Stimulated activated CD4-positive, alpha-beta T cell treated with anti-CD3 and anti-CD28 coated beads, Interleukin-1b, Interleukin-23, amount 100 ng/mL, for 1 hour (primary cell): ENCODE measurements at places on chromosomes 6 and 20.

- no peak for DNase-seq
Observed at GRCh38 chr20:3896853-3897583, 7.8 kb downstream of the PANK2 start.

DNA sequence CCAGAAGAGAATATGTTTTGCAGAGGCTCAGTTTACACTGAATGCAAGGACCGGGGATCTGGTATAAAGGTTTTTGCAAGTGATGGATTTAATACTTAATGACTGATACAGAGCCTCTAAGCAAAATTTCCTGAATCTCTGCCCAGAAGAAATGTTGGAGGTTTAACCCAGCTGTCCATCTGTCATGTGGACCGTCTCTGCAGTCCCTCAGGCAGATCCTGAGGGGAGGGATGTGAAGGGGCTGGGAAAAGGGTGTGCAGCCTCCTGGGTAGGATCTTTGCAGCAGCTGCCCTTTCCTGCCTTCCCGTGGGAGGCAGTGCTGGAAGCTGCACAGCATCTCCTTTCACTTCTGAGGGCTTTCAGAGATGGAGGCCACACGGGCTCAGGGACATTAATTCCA lies 207.0 kb downstream of the SLC24A3 start:
- DNase-seq: no peak

- no peak for DNase-seq
Observed at GRCh38 chr6:13331516-13332348, 3.4 kb upstream of the TBC1D7 start.

- no peak for DNase-seq
Observed at GRCh38 chr6:96304997-96305396, 216.6 kb upstream of the UFL1 start.

DNA sequence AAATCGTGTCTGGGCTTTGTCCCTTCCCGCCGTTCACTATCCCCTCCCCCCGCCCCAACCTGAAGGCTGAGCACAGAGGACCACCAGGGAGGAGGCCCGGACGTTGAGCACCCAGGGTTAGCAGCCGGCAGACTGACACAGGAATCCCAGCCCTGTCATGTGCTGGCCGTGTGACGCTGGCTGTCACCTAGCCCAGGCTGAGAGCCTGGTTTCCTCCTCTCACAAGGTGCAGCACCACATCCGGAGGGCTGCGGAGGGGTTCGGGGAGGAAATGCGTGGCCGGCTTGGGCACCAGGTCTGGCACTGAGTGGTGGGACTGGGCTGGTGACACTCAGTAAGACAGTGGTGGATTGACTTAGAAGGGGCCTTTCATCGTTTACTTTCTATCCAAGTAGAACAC lies 4.6 kb upstream of the LSM14B start:
- DNase-seq: no peak

GRCh38 chr6:113103634-113104361 lies 753.3 kb upstream of the MARCKS start:
- no peak for DNase-seq

DNA sequence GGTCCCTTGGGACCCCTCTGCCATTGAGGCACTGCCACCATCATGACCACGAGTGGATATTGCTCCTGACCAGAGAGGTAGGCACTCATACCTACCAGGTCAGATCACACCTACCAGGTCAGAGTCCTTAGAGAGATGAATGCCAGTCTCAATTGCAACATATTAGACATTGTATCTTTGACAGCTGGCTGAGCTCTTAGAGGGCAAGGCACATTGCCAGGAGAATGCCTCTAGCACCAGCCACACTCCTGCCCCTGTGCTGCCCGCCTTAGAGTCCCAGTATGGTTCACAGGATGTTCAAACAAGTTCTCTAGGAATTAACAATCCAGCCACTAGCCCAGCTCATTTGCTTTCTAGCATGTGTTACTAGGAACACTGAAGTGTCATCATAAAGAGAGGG lies 65.9 kb downstream of the TMEM244 start:
- no peak for DNase-seq

DNA sequence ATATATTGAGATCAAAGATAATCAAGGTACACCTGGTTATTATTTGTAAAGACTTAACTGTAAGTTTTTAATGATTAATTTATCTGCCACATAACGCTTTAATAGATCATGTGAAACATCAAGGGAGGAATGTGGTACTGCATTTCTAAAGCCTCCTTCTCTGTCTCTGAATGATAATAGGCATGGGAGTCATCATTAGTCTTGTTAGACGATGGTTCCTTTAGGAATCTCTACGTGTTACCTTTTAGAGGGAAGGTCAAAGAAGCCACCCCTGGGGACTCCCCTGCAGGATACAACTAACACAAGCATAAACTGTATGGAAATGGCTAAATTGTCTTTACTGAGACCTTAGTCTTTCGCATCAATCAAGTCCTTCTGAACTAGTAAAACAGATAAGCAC lies 173.6 kb upstream of the MCHR2 start:
- DNase-seq: no peak

DNA sequence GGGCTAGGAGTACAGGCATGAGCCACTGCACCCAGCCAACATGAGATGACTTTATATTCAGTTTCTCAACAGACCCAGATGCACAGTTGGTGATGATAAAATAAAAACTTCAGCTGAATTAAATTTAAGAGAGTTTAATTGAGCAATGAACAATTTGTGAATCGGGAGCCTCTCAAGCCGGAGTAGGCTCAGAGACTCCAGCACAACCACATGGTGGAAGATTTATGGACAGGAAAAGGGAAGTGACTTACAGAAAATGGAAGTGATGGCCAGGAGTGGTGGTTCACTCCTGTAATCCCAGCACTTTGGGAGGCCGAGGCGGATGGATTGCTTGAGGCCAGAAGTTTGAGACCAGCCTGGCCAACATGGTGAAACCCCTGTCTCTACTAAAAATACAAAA lies 10.4 kb upstream of the BCAS4 start:
- no peak for DNase-seq

GRCh38 chr20:47818996-47819609 lies 33.8 kb upstream of the SULF2 start:
- DNase-seq: no peak

DNA sequence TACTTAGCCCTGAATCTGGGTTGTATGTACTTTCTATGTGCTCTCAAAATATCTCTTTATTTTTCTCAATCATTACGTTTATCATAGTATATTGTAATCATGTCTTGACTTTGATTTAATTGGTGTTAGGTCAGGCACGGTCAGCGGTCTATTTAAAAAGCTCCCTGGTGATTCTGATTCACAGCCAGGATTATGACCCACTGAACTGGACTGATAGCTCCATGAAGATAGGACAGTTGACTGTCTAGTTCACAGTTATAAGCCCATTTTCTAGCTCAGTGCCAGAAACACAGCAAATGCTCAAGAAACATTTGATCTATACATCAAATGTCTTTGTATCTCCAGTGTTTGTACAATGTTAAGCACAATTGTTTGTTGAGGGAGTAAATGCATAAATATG lies 111.5 kb upstream of the CCN2 start:
- no peak for DNase-seq

- no peak for DNase-seq
Observed at GRCh38 chr6:63660757-63661156, 25.2 kb downstream of the PHF3 start.

DNA sequence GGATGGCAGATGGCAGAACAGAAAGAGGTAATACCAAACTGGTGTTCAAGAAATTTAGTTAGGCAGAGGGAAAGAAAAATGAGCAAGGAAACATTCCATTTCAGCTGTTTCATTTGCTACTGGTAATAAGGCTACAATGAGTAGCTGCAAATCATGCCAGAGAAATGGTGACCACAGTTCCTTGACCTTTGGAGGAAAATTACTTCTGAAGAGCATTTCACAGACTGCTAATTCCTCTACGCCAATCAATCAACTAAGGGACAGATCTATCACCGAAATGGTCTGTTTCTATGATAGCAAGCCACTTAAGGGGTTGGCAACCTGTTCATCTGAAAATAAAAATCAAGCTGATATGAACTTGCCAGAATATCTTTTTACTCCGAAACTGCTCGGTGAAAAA lies 119.5 kb downstream of the PTPRK start:
- no peak for DNase-seq

DNA sequence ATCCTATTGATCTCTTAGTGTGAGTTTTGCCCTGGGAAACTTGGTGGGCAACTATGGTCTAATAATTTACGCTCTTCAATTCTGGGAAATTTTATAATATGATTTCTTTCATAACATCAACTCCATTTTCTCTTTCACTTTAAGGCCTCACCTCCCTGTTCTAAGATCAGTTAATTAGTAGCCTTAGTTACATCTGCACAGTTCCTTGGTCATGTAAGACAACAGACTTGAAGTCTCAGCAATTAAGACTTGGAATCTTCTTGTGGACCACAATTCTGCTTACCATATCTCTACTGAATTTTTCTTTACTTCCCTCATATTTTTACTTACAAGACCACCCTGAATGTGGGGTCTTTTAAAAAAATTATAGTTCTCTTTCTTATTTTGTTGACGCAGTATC lies 8.7 kb downstream of the ENPP3 start:
- no peak for DNase-seq

GRCh38 chr20:18728870-18729224 lies 84.7 kb upstream of the SCP2D1 start:
- no peak for DNase-seq

DNA sequence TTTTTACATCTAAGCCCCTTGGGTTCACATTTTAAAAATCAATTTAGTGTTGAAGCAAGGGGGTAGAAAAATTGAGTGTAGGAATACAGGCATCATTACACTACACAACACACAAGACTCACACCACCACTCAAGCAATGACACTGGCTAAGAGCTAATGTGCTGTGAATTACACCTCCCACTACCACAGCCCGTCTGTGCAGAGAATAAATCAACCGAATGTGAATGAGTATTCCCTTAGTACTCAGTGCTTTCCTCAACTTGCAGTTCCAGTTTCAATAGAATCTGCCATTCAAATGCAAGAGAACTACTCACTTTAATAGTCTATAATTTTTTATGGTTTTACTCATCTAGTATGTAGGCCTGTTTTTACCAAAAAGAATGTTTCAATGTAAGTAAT lies 114.4 kb downstream of the PDSS2 start:
- DNase-seq: no peak

DNA sequence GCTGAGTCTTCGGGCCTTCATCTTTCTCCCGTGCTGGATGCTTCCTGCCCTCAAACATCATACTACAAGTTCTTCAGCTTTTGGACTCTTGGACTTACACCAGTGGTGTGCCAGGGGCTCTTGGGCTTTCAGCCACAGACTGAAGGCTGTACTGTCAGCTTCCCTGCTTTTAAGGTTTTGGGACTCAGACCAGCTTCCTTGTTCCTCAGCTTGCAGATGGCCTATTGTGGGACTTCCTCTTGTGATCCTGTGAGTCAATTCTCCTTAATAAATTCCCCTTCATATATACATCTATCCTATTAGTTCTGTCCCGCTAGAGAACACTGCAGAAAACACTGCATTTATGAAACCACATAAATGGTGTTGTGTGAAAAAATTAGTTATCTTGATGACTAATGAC lies 13.9 kb upstream of the BCLAF1 start:
- no peak for DNase-seq

DNA sequence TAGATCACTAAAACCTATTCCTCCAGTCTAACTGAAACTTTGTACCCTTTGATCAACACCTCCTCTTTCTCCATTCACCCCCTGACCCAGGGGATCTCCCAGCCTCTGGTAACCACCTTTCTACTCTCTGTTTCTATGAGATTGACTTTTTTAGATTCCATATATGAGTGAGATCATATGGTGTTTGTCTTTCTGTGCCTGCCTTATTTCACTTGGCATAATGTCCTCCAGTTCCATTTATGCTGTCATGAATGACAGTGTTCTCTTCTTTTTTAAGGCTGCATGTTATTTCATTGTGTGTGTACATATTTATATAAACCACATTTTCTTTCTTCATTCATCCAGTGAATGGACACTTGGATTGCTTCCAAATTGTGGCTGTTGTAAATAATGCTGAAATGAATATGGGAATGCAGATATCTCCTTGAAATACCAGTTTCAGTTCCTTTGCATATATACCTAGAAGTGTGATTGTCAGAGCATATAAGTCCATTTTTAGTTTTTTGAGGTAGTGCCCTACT lies 57.7 kb downstream of the DHX35 start:
- DNase-seq: no peak

DNA sequence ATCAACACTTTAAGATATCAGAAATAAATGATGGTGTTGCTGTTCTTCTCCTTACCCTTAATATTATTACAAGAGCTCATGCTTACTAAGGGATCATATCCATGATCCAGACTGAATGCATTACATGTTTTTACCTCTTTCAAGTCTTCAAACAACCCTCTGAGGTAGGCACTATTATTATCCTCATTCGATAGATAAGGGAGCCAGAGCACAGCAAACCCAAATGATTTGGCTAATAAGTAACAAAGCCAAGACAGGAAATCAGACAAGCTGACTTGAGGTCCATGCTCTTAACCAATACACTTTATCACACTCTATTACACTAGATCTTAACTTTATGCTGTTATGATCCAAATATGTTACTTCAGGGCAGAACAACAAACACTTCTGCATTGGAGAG lies 145.9 kb downstream of the RALGAPA2 start:
- no peak for DNase-seq

DNA sequence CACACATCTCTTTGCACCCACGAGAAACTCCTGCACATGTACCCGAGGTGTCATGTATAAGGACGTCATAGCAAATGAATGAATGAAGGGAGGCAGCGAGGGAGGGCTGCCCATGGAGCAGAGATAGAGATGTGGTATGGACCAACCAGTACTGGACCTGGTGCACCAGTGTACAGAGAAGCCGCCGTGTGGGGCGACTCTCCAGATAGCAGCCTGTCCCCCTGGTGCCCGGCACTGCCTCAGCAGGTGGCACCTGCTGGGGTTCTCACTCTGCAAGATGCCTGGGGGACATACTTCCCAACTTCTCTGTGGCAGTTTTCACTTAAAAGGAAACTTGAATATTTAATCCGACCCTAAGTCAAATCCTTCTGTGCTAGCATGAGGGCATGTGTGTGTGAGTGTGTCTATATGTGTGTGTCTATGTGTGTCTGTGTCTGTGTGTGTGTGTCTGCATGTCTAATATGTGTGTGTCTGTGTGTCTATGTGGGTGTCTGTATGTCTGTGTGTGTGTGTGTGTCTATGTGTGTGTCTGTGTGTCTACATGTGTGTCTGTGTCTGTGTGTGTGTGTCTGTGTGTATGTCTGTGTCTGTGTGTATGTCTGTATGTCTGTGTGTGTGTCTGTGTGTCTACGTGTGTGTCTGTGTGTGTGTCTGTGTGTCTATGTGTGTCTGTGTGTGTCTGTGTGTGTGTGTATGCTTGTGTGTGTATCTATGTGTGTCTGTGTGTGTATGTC lies 132.0 kb downstream of the RNASET2 start:
- no peak for DNase-seq

GRCh38 chr20:61184194-61184593 lies 67.9 kb upstream of the CDH4 start:
- DNase-seq: no peak
